ENCODE measurements at places on chromosomes 6 and 20.

GRCh38 chr6:127267646-127268625 lies 1.3 kb downstream of the RNF146 start:
- no peak for DNase-seq

DNA sequence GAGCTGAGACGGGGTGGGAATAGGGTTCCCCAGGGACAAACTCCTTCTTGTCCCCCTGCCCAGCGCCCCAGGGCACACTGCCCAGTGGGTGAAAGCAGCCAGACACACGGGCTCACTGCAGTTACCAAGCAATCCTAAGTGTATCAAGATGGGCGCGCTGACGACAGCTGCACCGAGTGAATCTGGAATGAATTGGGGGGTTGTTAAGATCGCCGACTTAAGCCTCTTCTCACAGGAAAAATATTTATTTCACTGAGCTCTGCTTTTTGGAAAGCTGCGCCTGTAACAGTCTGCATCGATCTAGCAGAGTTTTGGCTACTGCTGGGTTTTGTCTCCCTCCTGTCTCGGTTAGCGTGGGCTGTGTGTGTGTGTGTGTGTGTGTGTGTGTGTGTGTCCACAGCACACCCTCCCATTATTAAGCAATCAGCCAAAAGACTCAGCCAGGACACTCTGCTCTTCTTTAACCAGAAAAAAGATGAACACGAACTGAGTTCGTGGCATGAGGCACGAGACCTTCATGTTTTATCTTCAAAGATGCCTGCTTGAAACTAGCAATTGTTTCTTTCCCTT lies 35.9 kb downstream of the RIPOR3 start:
- DNase-seq: no peak

DNA sequence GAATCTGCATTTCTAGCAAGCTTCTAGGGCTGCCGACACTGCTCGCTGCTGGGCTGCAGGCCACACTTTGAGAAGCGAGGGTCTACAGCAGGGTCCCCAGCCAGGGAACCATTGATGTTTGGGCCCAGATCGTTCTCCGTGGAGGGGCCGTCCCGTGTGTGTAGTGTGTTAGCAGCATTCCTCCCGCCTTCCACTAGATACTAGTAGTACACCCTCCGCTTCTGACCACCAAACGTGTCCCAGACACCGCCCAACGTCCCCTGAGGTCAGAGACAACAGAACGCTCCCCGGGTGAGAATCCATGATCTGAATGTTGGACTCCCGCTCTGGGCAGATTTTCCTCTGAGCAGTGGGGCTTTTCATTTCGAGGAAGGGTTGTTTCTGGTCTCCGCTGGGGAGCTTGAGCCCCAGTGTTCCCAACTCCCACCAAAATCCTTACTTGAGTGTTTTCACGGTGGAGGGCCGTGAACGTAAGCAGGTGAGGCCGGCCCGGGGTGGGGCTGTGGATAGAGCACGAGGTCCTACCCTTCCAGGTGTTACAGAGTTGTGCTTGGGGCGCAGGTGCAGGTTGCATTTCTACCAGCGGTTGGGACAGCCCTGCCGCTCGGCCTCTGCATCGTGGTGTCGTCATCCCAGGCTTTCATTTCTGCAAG lies 124.6 kb downstream of the SYCP2 start:
- no peak for DNase-seq

- no peak for DNase-seq
These were observed 61.9 kb upstream of the NRSN1 start for GRCh38 chr6:24064106-24064505.

DNA sequence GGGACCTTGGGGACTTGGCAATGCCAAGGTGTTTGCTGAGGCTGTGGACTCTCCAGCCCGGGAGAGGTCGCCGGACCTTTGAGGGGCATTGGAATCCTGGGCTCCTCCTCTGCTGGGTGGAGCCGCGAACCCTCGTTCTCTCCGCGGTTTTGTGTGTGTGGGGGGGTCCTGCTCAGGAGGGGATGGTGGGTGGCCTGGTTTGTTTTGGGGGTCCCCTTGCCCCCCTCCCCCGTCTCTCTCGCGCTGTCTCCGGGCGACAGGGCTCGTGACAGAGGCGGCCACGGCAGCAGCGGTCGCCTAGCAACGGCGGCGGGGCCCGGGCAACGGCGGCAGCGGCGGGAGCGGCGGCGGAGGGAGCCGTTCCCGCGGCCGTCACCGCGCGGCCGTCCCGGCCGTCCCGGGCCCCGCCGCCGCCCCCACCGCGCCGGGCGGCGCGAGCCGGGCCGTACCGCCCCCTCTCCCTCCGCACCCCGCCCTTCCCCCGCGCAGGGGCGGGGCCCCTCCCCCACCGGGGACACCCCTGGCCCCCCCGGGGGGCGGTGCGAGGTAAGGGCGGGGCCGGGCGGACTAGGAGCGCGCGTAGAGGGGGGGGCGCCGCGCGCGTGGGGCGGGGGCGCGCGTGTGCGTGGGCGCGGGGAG lies 7.8 kb downstream of the SYNGAP1 start:
- peak; percentile 29 for DNase-seq

Data from activated naive CD4-positive, alpha-beta T cell (primary cell).